ENCODE measurements at places on chromosomes 2 and 18. TPM values are rescaled to one million over a fixed set of nuclear protein-coding genes. Genes with fewer than 3 reads are reported as not detected.

GRCh38 chr2:150450765-150451164 lies 36.7 kb downstream of the RND3 start:
- no peak for DNase-seq

RESP18 gene
- total RNA-seq, result not detected

GRCh38 chr2:224378701-224379097 lies 23.2 kb downstream of the FAM124B start:
- no peak for DNase-seq

SS18 gene
- 82.8 TPM for total RNA-seq

DNA sequence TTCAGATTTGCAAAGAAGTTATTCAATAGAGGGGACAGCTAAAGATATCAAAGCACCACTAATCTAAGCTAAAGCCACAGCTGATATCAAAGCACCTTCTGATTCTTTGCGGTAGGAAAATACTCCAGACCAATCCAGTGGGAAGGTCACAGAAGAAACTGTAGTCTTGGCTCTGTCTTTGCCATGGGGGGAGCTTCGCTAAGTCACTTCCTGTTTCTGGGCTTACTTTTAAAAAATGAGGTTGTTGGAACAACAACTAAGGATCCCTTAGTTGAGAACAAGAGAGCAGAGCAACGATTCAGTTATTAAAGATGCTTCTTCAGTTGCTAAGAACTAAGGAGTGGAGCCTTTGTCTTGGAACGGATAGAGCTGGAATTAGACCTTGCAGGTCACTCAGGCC lies 12.2 kb downstream of the LPIN1 start:
- no peak for DNase-seq

Data from sciatic nerve (tissue), 2 donors.